Stimulated activated CD8-positive, alpha-beta memory T cell treated with anti-CD3 and anti-CD28 coated beads, Interleukin-7, amount 100 ng/mL, for 24 hours (primary cell): ENCODE measurements at places on chromosomes 5 and 9.

DNA sequence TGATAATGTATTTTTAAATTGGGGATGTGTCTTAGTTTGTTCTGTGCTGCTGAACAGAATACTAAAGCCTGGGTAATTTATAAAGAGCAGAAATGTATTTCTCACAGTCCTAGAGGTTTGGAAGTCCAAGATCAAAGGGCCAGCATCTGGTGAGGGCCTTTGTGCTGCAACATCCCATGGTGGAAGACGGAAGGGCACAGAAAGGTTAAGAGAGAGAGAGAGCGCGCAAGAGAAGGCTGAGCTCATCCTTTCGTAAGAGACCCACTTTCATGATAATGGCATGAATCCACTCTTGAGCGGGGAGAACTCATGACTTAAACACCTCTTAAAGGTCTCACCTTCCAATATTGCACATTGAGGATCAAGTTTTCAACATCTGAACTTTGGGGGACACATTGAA, 79.1 kb upstream of the GOLM1 start:
- DNase-seq: no peak

GRCh38 chr9:81636255-81636599, 53.1 kb downstream of the TLE1 start:
- no peak for DNase-seq

DNA sequence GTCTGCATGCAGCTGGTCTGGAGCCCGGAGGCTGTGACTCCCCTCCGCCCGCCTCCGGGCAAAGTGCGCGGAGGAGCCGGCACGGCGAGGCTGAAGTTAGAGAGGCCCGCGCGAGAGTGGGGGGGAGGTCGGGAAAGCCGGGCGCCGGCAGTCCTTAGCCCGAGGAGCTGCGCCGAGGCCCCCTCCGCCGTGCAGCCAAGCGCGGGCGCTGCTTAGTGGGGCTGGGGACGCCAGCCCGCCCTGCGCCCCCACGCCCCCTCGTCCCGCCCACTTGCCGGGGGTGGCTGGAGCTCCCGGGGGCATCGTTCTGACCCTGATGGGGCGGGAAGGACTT, 403 bp downstream of the NINJ1 start:
- no peak for DNase-seq

GRCh38 chr5:159032656-159033350, 66.9 kb downstream of the EBF1 start:
- DNase-seq: no peak

- DNase-seq: no peak
Measured at GRCh38 chr5:35160486-35161116, 69.7 kb downstream of the PRLR start.

DNA sequence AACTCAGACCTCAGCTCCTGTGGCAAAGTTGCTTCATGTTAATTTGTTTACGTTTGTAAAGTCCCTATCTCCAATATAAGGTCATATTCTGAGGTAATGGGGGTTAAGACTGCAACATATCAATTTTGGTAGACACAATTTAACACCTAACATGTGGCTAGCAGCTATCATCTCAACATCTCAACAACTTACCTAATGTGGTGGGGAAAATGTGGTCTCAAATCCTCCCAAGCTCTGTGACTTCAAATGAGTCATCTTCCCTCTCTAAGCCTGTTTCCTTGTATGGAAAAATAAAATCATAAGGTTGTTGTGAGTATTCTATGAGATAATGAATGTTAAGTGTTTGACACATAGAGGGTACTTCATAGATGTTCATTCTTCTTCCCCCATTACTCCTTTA, 443.3 kb downstream of the CDK5RAP2 start:
- DNase-seq: no peak

DNA sequence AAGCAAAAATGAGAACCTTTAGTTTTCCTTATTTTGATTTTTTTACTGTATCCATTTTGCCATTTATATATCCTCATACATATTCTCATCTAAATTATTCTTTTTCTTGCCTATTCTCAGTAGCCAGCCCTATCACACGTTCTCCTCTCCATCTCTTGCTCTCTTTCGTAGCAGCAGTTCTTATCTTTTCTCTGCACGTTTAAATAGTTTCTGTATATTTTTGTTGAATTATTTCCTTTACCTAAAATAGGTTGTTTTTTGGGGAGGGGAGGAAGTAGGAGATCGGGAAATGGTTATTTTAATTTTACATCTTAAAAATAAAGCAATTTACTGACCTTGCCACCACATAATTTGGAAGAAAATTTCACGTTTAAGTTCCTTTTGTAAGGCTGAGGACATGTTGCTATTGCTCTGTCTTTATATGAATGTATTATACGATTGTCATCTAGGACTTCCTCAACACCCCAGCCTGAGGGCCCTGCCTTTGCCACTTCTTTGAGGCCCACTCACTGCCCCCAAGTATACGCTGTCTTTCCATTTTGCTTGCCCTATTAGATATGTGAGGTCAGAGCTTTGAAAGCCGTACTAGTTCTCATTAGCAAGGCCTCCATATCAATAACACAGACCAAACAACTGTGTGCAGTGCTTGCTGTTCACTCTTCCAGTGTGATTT, 140.3 kb downstream of the GNAQ start:
- no peak for DNase-seq

- DNase-seq: no peak
Measured at GRCh38 chr5:115571441-115571878, 26.9 kb upstream of the FEM1C start.

DNA sequence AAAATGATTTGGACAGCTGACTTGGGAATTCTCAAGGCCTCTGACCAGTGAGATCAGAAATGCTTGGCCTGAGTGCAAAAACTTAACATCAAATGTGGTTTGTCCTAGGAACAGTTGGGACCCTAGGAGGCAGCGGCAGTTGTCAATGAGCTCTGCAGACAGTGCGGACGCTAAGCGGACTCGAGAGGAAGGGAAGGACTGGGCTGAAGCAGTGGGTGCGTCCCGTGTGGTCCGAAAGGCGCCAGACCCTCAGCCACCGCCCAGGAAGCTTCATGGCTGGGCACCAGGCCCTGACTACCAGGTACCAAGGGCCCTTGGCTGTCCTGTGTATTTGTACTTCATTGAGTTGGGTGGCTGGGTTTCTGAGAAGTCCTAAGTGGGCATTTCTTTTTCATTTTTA, 43.7 kb upstream of the POMT1 start:
- no peak for DNase-seq

DNA sequence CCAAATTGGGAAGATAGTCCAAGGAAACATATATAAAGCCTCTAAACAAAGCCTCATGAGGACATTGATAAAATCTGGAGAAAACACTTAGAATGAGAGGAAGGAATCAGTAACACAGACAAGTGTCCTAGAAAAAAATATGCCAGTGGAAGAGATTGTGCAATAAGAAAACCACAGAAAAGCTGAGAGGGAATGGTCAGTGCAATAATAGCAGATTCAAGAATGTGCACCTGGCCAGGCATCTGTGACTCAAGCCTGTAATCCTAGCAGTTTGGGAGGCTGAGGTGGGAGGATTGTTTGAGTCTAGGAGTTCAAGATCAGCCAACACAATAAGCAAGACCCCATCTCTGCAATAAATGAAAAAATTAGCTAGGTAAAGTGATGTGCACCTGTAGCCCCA, 691.2 kb upstream of the CDH6 start:
- no peak for DNase-seq

DNA sequence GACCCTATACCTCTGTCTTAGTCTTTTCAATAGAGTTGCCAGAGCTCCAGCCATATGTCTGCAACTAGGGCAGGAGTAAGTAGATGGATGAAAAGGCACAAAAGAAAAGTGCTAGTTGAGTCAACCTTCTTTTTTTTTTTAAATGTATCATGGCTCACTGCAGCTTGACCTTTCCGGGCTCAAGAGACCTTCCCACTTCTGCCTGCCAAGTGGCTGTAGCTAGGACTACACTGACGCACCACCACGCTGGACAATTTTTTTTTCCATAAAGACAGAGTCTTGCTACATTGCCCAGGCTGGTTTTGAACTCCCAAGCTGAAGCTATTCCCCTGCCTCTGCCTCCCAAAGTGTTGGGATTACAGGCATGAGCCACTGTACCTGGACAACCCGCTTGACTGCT, 27.3 kb downstream of the FOXE1 start:
- DNase-seq: no peak

GRCh38 chr5:165076686-165077085, 1571.3 kb downstream of the MAT2B start:
- DNase-seq: no peak

- DNase-seq: peak; percentile 96
Measured at GRCh38 chr5:154858297-154858971, at the start of gene CNOT8. Gene CNOT8 (plus strand): TSS chr5:154858627. CDS start chr5:154863279, 4,652 bp downstream.

DNA sequence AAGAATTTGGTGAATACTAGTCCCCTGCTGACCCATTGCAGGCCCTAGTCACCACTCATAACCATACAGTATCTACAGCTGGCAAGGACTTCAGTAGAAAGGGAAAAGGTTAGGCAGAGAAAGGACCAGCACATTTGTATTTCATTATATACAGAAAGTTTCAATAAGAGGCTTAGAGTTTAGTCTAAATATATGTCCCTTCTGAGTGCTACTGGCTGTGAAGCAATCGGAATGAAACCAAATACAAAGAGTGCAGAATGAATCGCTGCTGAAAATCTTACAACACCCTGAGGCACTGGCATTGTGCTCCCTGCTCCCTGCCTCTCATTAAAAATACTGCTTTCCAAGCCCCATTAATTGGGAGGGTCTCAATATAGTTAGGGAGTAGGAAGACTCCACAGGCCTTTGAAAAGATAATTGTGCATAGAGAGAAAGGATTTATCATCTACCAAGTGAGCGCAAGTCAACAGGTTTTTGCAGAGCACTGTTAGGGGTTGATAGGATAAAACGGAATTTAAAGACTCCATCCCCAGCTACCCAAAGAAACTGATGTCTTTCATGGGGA, 110.8 kb downstream of the SLC1A3 start:
- no peak for DNase-seq

DNA sequence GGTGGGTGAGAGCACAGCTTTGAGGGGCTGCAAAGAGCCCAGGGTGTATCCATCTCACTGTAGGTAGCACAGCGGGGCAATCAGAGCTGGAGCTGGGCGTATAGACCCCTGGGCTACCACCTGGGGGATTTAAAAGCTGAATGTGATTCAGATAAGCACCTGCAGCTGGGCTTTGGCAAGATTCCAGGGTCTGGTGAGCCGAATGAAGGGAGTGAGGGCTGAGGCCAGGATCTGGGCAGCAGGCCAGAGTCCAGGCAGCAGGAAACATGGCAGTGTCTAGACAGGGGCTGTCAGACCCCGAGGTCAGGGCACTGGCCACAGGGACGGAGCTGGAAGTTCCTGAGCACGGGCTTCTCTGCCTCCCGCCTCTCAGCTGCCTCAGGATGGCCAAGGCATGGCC, 8.7 kb downstream of the ASS1 start:
- DNase-seq: no peak

DNA sequence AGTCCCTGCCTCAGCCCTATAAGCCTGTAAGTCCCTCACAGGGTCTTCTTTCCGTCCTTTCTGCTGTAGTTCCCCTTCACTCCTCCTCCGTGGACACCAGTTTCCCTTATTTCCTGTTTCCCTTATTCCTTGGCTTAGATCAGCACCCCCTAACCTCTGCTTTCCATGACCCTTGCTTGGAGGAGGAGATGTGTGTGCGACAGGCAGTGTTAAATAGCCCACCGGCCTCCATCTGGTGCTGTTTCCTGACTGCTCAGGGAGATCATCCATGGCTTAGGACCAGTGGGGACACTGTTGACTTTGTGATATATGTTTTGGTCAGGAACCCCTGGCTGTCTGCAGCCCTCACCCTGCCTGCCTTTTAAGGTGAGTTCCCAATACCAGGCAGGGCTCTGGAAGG, 34.1 kb upstream of the PSD2 start:
- no peak for DNase-seq

DNA sequence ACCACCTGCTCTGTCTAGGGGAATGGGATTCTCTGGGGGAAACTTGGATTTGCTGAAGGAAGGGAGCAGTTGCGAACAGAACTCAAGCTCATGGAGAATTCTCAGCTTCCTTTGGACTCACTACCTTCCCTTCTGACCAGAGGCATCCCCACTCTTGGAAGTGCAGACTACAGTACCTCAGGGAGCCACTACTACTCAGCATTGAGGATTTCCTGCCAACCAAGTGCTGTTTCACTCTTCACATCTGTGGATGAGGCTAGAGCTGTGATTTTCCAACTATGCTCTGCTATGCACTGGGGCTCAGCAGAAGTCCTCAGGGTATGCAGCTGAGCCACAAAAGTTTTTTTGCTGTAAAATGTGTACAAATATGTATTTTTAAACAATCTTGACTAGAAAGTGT, 43.9 kb downstream of the MACROH2A1 start:
- DNase-seq: no peak

GRCh38 chr5:167631191-167631590, 660.3 kb upstream of the WWC1 start:
- no peak for DNase-seq

DNA sequence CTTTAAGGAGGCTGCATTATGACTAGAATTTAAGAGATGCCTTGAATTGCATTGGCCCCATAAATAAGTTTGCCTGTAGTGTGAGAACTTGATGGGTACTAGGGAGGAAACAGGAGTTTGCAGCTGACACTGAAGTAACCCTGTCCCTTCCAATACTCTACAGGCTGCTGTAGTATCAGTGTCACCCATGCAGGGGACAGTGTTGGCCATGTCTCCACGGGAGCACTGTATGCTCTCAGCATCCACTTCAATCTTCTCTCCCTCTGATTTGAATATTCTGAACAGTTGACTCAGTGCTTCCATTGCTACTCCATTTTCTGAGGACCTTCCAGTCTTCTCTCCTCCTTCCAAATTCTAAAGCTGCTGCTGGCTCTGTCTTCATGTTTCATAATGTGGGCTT, 11.4 kb upstream of the IFNA14 start:
- DNase-seq: no peak

GRCh38 chr5:33329891-33330290, 110.9 kb upstream of the TARS1 start:
- DNase-seq: no peak

GRCh38 chr5:1511651-1512540, 11.9 kb downstream of the LPCAT1 start:
- DNase-seq: no peak

DNA sequence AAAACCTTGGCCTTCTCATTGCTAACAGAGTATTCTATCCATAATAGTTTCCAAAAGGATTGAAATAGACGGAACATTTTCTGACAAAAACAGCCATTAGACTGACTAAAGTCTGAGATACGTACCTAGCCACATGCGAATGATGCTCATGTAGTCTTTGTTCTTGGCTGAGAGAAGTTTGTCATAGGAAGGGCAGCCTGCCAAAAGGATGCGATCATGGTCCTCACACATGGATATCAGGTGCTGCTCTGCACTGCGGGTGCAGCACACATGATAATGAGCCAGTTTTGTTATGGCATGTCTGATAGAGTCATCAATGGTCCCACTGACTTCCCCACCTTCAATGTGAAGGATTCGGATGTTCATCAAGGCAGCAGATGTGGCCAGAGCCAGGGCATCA, 12.3 kb downstream of the GNE start:
- no peak for DNase-seq

- no peak for DNase-seq
Measured at GRCh38 chr5:159849437-159850083, 66.7 kb upstream of the ADRA1B start.

- no peak for DNase-seq
Measured at GRCh38 chr5:128796506-128796905, 168.8 kb upstream of the SLC27A6 start.

DNA sequence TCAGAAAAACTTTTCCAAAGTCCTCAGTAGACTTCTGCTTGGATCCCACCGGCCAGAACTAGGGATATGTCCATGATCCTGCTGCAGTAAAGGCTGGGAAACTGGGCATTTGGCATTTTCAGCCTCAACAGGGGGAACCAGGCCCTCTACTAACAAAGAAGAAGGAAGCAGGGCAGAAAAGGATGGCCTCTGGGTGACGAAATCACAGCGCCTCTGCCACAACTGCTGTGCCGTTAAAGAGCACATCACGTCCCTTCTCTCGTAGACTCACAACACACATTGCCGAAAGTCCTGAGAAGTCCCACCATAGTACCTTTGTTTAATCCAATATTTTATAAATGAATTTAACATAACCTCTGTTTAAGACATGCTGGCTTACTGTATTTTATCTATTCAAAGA, 10.4 kb upstream of the AFAP1L1 start:
- DNase-seq: no peak
